NCI-H2081 (cell line): ENCODE measurements at places on chromosomes 6 and 20.

DNA sequence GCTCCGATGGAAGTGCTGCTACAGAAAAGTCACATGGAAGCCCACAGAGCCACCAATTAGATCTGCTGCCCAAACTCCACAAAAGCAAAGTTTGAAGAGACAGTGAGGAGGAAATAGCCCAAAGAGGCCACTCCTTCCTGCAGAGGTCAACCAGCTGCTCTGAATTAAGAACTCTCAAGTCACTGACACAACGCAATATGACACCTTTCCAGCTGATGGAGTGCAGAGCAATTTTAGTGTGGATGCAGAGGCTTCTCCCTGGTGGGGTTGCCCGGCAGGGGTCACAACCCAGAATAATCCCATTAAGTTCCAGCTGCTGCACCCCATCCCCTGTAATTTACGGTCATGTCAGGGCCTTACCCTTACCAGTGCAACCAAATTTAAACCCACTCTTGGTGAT, 361.9 kb upstream of the JARID2 start:
- no peak for DNase-seq

GRCh38 chr6:100301731-100302130, 163.0 kb downstream of the SIM1 start:
- DNase-seq, result no peak

GRCh38 chr6:12196326-12196936, 93.7 kb upstream of the EDN1 start:
- DNase-seq, result no peak

GRCh38 chr6:70246118-70246517, 56.8 kb downstream of the COL9A1 start:
- DNase-seq, result no peak

DNA sequence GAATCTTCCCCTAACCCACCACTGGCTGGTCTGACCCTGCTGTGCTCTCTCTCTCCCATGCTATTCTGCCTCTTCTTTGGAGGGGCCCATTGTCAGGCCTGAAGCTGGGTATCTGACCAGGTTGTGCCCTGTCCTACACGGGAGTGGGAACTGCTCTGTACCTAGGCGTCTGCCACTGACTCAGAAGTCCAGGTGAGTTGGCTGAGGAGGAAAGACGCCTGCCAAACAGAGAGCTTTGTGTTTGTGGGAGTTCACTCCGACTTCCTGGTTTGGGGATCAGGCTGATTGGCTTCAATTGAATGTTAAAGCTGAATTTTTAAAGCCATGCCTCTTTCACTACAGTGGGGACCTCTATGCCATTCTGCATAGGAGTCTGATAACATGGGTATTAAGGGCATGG, 136.0 kb downstream of the CCDC170 start:
- DNase-seq, result no peak
